ENCODE measurements at places on chromosomes 2 and 18.

- DNase-seq = no peak
These were observed 1.5 kb downstream of the COL5A2 start for GRCh38 chr2:189178054-189178453.

DNA sequence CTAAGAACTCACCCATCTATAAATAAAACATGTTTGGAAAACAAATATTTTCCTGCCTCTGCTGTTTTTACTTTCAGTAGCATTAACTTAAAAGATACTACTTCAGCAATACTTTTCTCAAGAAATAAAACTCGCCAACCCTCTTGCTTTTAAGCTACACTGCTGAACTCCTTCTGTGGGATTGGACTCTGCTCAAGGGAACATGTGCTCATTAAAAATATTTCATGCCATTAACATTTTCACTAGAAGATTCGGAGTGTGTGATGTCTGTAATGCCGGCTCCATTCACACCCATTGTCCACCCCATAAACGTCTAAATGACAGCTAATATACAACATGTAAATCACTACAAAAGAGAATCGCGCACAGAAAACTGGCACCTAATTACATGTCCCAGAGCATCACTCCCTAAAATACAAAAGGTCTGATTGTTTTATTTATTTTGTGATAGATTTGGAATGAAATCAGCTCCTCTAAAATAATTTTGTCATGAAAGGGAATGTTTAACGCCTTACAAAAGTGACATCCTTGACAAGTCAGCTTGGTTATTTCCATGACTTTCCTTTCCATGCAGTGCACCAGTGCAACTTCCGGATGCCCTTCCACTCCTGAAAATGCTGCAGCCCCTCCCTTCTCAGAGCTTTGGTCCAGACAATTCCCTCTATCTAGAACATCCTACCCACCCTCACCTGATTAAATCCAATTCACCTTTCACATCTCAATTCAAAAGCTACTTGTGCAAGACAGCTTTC lies 73.1 kb downstream of the ANKRD44 start:
- DNase-seq = no peak

DNA sequence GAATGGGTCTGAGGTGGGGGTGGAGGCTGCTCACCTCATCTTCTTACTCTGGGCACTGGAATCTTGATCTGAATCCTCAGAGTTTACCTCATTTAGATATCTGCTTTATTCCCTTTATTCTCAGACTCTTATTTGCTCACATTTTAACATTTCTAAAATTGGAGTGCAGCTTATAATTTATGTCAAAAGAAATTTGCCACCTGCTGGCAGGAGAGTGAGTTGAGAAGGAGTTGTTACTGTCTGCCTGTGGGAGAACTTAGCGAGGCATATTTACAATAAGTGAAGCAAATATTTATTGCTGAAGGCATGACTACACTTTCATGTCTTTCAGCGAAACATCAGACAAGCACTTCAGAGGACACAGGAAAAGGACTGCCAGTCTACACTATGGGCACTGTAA lies 16.4 kb upstream of the KIAA2012 start:
- DNase-seq = no peak

DNA sequence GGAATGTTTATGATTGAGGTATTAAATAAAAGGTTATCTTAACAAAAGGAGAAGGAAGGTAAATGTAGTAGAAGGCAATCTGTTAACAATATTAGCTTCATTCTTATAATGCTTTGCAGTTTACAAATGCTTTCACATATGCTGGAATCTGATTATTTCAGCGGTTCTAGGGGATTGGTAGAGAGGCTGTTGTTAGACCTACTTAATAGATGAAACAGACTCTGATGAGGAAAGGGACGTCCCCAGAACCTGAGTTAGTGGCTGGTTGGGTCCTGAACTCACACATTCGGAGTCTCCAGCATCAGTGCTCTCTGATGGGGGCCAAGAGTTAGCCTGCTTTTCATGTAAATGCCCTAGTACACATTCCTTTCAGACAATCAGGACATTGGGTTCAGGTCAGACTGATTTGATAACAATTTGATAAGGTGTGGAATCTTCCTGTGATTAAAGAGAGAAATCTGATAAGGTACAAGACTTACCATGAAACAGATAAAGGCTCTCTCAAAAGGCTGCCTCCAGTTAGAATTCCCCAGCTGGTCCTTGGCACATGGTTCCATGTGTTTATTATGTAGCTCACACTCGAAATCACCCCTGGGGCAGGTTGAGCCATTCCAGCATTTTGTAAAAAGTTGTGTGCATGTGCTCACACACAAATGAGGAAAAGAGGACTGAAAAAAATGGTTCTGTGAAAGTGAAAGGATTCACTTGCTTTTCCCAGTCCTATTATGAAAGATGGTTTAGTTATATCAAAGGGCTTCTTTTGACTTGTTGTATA lies 103.1 kb downstream of the GPD2 start:
- no peak for DNase-seq

DNA sequence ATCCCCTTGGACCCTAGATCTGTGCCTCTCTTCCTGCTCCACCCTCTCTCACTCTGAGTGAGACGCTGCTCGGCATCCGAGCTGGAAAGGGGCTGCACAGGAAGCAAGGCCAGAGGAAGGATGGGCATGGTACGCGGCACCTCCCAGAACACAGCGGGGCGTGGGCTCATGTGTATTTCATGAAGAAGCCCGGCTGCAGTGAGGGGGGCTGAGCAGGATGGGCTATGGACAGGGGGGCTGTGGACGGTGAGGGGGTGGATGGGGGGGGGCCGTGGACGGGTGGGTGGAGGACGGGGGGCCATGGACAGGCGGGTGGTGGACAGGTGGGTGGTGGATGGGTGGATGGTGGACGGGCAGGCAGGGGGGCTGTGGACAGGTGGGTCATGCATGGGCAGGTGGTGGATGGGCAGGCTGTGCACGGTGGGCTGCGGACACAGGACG lies 28.5 kb downstream of the SLC66A2 start:
- DNase-seq = no peak

DNA sequence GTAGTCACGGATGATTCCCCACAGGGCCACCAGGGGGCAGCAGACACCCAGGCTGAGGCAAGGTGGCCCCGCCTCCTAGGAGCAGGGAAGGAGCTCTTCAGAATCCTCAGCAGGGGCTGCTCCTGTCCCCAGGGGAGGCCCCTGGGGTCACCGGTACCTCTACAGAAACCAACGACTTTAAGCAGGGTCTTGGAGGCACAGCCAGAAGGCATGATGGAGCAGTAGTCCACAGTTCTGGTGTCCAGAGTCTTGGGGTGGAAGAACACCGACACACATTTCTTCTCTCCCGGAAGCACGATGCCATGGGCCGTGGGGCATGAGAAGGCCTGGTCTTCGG lies 11.5 kb downstream of the CFAP65 start:
- peak; percentile 63 for DNase-seq

- DNase-seq = no peak
These were observed 100.0 kb downstream of the SPOPL start for GRCh38 chr2:138601458-138602165.

All from iPS DF 6.9 (cell line).